ENCODE measurements at places on chromosomes 2 and 18.

GRCh38 chr2:190017837-190018236 is 44.7 kb downstream of the MSTN start:
- no peak for DNase-seq

DNA sequence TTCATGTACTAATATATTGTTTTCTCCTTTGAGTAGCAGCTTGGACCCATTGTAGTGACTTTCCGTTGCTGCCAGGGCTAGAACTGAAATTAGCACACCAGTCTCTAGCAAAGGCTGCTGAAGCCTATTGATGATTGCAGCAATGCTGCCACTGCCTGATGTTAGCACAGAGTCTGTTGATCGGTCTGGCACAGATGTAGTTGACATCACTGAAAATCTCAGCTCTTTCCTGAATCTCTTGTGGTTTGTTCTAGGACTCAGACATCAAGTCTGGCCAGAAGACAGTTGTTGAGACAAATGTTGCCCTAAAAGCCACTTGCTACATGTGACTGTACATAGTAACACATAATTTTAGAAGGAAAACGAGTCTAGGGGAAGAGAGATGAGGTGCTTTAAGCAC is 47.2 kb downstream of the VAPA start:
- DNase-seq, result no peak

DNA sequence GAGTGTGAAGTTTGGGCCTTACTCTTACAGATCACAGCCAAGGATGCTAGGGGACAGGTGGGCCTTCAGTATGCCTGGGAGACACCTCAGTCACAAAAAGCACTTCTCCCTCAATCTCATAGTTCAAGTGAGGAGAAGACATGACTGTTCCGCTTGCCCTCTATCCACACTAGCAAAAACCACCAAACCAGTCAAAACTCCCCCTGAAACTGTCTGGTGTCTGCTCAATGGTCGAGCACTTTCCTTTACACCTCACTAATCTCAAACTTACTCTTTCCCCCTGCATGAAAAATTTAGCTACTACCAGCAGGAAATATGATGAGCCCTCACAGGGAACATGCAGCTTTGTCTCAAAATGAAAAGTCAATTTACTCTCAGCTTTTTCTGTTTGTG is 232.2 kb downstream of the TRIB2 start:
- DNase-seq, result no peak

DNA sequence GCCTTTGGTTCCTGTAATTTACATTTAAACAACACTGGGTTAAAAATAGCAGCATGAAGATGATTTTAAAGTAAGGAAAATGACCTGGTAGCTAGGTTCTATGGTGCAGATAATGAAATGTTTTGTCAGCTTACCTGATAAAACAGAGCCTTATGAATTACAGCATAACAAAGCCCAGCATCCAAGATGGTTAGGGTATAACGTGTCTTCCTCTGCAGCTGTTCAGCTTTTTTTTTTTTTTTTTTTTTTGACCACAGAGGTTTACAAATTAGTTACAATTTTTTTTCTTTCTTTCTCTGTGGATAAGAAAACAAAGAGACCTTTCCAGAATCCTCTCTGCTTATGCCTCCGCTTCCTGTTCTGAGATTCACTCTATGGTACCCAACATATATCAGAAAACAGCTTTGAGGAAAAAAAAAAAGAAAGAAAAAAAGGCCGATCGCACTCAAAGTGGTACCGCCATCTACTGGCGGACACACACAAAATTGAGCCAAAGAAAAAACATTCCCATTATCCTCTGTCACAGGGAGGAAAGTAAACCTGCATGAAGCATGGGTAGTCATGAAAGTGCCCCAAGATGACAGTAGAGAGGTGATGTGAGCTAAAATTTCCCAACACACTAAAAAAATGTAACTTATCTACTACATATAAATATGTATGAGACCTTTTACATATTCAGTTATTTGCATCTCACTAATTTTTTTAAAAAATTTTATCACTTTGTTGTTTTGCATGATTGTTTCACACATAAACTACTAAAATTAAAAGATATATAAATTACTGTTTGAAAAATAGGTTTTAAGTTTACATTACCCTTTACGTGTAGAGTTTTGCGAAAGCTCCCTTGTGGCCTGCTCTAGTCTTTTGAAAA is at the start of gene SCN3A:
Gene SCN3A, minus strand, starts transcription at position 362 of the 871 bp plus-strand sequence. CDS start 27,656 bp downstream, outside the sequence.
- peak; percentile 44 for DNase-seq

- DNase-seq, result no peak
Measured at GRCh38 chr2:241852981-241853631, 5.6 kb downstream of the PDCD1 start.

DNA sequence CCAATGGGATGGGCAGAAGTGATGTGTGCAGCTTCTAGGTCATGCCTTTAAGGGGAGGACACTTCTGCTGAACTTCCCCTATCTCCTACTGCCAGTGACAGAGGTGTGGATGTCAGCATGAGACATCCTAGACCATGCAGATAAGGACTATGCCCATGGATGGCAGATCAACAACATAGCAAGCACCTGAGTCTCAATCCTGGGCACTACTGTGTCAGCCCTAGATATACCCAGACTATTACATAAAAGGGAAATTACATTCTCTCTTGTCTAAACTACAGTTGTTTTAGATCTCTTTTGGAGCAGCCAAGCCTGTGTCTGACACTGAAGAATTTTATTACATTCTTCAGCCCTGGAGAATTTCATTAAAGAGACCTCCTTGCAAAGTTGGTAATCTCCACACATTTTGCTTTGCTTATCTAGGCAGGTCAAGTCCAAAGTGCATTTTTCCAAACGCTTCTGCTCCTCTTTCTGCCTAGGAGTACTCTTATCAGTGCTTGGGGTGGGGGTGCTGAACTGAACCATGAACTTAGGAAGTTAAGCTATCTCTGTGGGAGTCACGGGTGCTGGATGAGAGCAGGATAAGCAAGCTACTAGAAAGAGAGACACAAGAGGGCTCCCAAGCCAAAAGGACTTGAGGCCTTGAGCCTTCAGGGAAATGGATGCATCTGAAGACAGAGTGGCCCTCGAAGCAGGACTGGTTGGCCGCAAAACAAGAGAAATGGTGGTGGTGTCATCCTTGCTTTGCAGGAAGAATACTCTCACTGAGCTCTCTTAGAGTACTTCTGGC is 95.2 kb upstream of the SPRED2 start:
- no peak for DNase-seq

DNA sequence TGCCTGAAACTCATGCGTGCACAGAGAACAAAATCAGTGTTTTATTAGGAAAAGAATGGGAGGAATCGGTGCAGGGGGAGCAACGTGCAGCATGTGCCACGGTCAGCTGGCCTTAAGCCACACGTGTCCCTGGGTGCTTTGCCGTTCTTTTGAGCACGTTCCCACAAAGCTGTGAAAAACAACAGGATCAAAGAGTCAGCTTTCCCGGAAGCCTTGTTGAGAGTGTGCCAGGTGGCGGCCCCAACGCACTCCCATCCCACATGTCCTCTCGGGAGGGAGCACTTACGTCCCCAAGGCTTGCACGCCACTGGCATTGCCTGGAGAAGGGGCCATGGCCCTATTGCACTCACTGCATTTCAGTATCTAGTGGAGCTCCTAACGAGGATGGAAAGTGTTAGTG is 511.2 kb downstream of the EIPR1 start:
- no peak for DNase-seq

GRCh38 chr2:209685340-209685739 is 86.3 kb upstream of the UNC80 start:
- DNase-seq, result no peak

- no peak for DNase-seq
Measured at GRCh38 chr2:171409436-171409971, 24.3 kb downstream of the METTL8 start.

DNA sequence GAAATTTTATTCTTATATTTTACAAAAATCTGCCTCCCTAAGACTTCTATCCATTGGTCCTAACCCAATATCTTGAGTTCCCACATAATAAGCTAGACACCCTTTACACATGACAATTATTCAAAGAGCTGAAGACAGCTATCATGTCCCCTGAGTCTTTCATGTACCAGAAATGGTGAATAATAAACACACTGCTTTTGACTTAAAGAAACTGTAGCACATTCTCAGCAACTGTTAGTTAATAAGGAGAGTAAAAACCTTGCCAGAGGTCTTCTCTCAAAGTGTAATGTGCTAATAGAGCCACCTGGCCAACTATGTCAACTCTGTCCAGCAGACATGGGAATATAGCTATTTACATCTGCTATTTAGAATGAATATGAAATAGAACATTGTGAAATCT is 109.7 kb upstream of the ARL5A start:
- no peak for DNase-seq

DNA sequence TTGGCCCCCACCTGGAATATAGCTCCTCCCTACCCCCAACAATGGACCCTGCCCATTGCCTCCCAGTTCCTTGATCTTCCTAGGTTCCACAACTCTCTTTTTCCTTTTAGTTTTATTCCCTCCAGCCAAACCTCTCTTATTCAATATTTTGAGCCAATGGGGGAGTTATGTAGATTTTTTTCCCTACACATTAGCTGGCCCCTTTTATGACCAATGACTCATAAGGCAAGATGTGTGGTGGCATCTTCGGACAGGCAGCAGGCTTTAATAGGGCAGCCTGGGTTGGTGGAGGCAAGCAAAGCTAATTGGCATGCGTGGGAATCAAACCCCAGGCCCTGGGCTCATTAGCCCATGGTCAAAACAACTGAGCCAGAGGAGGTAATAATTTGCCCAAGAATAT is 9.2 kb downstream of the GRP start:
- peak; percentile 75 for DNase-seq

DNA sequence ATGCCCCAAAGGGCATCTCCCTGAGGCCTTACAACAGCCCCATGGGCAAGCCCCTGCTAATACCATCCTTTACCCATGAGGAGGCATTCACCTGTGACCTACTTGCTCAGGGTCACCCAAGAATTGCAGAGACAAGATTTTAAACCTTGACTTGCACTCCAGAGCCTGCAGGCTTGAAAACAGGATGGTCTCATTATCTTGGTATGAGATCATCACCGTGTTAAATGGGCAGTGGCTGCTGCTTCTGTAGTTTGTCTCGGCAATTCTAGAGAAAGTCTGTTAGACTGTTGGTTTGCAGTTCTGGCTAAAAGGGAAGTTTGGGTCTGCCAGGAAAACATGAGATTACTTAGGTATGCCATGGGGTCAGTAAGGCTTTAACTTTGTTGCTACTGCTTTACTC is 698.9 kb downstream of the GALR1 start:
- no peak for DNase-seq

DNA sequence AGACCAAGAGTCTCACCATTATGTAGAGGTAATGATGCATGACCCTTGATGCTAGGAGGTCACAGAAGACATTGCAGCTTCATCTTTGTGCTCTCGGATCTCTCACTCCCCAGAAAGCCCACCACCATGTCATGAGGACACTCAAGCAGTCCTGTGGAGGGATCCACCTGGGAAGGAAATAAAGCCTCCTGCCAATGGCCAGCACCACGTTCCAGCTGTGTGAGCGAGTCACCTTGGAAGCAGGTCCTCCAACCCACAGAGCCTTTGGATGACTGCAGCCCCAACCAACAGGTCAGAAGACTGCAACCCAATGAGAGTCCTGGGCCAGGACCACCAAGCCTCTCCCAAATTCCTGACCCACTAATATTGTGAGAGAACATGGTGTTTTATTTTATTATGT is 38.4 kb downstream of the CYP26B1 start:
- DNase-seq, result no peak
